ENCODE measurements at places on chromosomes 2 and 18. TPM values are rescaled to one million over a fixed set of nuclear protein-coding genes. Genes with fewer than 3 reads are reported as not detected.
A peak's percentile ranks its signal among the peaks of the same experiment; 100 is the strongest.

- DNase-seq: peak; percentile 36
These were observed 19.1 kb upstream of the SLC20A1 start for GRCh38 chr2:112626604-112627059.

- no peak for DNase-seq
These were observed 76.2 kb upstream of the EFEMP1 start for GRCh38 chr2:55999790-56000189.

- DNase-seq: no peak
These were observed 47.3 kb upstream of the ODC1 start for GRCh38 chr2:10495311-10495987.

DNA sequence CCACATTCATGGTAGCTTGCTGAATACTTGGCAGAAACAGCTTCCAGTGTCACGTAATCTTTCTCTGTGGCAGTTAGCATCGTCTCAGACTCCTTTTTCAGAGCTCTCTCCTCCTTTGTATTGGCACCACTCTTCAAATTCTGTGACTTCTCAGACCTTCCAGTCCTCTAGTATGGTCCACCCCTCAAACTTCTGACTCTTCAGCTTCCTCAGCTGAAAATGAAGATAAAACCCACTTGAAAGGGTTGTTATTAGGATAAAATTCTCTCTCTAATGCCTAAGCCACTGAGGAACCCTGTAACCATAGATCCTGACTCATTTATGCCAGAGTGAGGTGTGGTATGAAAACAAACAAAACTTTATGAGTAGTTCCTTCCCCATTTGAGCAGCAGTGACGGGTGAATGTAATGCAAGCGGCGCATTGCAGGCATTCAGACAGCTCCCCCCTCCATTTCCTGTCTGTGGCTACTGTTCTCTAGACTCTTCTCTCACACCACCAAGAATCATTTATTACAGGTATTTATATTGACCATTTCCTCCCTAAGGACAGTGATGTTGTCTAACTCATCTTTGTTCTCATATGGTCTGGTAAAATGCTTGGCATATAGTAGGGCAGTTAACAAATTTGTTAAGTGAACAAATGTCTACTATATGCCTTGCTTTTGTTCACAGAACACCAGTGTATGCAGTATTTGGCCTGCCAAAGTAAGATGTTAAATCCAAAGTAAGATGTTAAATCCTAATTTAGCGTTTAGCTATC lies 35.3 kb downstream of the GALNT1 start:
- DNase-seq: peak; percentile 79

- DNase-seq: no peak
These were observed 116.9 kb upstream of the FHL2 start for GRCh38 chr2:105515581-105516415.

DNA sequence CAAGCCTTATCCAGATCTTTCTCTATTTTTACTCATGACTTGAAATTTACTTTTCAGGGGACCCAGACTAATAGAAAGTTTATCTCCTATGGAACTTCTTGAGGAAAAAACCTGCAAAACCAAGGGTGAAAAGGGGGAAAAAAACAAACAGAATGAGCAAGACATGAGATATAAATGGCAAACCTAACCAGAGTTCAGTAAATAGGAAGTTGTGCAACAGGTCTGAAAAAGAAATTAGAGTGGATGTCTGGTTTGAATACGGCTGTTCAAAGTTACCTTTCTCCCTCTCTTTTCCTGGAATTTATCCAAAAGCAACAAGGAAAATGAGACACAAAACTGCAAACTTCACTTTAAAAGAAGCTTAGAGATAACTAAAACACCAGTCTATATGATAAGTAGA lies 78.8 kb upstream of the TGFA start:
- no peak for DNase-seq

GRCh38 chr2:207235621-207236020 lies 69.9 kb upstream of the KLF7 start:
- DNase-seq: no peak

DNA sequence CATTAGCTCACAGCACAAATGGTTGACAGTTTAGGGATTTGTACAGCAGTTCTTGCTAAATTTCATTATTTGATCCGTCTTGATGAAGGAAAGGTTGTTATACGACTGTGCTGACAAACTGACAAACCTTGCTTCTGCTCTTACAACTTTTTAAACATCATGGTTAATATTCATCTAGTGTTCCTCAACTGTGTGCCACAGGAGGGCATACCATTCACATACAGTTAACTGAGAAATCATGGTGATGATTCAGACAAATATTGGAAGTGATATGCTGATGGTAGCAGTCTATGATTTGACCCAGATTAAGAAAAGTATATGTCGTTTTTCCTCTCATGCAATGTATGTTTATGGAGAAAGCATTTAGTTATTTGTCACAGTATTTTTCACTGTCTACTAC lies 129.8 kb upstream of the FSIP2 start:
- no peak for DNase-seq

DNA sequence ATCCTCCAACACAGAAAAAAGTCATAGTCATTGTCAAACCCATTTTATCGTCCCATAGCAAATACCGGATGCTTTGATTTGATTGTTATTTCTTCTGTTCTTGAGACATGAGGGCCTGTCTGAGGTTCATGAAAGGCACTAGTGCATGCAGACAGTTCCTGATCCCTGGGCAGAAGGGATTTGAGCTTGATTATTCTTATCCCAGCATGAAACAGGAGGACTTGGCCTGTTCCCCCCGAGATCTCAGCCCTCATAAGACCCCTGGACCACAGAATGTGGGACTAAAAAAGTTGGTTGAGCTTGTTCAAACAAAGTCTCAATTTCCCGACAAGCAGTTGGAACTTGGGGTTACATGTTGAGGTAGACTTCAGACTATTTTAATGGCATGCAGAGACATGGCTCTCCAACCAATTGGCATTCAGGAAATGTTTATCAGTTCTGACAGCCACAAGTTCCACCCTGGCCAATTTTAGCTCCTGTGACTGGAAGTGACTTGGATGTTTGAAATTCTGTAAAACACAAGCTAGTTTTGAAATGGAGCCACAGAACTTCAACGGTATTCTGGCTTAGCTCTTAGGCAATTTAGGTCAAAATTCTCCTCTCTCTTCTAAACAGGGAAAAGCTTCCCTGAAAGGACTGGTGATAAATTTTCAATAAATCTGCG lies 366.9 kb upstream of the SLC14A2 start:
- no peak for DNase-seq

GRCh38 chr2:120105360-120105759 lies 92.5 kb downstream of the EPB41L5 start:
- no peak for DNase-seq

DNA sequence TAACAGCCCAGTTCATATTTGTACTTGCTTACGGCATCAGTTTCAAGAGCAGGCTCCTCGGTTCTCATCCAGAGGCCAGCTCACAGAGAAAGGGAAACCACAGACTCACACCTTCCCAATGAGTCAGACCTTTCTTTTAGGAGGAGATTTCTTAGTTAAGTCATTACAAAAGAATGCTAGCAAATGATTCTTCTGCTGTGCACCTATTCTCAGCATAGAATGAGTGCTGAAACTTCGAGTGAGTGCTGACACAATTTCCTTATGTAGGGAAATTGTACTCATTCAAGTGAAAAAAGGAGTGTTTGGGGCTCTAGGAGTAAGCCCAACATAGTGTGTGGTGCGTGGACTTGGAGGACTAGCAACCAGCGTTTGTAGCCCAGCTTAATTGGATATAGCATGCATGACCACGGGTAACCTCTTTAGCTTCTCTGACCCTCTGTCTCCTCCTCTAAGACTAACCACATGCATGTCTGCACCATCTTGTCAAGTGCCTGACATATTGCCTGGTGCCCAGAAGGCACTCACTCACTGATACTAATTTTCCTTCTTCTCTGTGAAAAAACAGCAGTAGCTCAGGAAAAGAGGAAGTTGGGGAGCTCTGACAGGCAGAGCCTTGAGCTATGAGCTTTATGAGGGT lies 87.0 kb downstream of the ALPK2 start:
- DNase-seq: peak; percentile 5

- no peak for DNase-seq
These were observed 56.0 kb upstream of the NFU1 start for GRCh38 chr2:69493268-69493667.

DNA sequence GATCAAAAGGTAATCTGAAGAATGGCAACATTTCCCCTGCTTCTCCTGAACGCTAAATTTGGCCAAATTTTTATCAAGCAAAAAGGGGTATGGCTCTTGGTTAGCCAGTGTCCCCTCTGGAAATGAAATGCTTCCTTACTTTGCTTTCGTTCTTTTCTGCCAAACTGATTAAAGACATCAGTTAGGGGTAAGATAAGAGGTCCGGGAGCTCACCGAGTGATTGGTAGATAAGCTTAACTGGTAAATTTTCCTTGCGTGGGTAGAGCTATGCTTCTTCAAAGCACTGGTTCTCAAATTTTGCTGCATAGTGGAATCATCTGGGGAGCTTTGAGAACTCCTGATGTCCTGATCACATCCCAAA lies 62.7 kb upstream of the MAPRE2 start:
- DNase-seq: no peak

DNA sequence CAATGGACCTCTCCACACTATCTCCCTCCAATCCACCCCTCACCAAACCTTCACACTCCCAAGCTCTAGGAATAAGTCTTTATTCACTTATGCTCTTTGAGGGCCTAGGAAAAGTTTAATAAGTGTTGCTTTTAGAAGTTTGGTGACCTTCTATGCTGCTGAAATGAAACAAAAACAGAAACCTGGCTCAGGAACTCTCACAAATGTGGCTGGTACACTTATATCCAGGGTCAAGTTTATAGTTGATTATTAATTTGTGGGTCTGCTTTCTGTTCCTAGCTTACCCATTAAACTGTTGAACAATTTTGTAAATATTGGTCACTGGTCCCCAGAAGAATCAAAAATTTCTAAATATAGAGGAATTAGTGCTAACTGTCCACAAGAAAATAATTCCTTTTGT lies 14.2 kb upstream of the ANKRD44 start:
- DNase-seq: no peak

DNA sequence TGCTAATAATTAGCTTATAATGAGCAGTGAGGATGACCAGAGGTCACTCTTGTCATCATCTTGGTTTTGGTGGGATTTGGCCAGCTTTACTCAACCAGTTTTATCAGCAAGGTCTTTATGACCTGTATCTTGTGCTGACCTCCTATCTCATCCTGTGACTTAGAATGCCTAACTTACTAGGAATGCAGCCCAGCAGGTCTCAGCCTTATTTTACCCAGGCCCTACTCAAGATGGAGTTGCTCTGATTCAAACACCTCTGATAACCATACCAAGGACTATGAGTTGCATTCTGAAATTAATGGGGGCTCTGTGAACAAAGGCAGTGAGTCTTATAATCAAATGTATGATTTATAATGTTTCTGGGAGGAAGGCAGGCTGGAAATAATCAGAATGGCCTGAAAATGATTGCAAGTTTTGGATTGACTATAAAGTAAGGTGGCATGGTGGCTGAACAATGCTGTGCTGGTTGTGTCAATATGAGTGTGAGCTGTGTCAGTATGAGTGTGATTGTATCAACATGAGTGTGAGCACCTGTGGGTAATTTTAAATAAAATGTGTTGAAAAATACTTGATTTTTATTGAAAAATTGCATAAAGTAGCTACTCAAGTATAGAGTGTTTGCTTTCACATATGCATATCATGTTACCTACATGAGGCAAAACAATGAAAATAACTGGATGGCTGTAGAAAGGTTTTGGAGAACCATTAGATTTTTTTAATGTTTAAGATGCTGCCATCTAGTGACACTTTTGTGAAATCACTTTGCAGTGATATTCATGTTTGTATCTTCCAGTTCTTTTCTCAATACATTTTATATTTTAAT lies 103.0 kb downstream of the KYNU start:
- DNase-seq: peak; percentile 7

DNA sequence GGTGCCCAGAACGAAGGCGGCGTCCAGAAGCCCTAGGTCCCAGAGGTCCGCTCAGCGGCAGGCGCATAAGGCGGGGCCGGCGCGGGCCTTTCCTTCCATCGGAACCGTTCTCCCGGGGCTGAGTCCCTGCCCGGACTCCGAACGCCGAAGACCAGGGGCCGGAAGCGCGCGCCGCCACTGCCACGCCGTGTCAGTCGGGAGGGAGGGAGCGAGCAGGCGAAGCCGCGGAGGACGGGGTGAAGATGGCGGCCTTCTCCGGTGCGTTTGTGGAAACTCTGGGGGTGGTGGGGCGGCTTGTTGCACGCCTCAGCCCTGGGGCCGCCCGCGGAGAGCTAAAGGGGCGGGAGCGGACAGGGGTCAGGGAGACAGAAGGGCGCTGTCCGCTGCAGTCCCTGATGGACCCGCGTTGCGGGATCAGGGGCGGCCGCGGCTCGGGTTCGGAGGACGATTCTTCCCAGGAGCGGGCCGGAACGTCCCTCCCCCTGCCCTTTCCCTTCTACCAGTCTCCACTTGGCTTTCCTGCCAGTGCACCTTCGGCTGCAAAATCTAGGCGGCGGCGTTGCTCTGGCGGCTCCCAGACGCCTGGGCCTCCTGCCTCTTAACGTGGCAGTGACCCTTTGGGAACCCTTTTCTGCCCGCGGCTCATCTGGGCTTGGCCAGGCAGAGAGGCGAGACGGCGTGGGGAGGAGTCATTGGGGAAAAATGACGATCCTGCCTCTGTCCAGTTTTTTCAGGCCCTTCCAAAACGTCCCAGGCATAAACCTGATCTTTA lies at the start of gene DDX1:
TSS of gene DDX1 (plus strand) at position 177 of the 772 bp plus-strand sequence. CDS start at position 243, 66 bp downstream.
- DNase-seq: peak; percentile 44

DNA sequence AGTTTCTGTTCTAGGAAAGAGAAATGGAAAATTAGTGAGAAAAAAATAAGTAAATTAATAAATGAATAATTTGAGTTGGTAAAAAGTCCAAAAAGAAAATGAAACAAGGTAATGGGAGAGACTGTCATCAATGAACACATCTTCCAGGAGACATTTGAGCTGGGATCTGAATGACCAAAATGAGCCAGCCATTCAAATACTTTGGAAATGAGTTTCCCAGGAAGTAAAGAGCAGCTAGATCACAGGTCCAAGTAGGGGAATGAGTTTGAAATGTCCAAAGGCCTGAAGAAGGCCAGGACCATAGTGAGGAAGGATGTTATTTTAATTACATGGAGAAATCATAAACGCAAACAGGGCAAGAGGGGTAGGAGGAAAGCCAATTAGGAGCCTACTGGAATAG lies 6.6 kb upstream of the DNAH7 start:
- DNase-seq: no peak

DNA sequence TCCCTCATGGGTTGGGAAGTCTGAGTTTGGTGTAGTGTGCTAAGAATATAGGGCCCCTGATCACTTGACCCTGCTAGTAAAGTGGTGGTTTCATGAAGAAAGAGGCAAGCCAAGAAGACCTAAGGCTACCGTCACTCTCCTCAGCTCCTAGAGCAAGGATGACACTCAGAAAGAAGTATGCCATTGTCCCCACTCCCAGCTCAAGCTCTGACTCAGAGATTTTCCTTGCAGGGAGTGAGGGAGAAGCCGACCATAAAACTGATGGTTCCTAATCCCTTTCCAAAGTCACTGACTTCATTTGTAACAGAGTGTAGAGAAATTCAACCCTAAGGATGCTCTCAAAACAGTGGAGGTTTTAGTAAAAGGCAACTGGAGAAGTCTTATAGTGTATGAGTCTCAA lies 80.9 kb downstream of the ICA1L start:
- DNase-seq: no peak

The ASAP2 gene
- 44.0 TPM for total RNA-seq

The RAMP1 gene
- not detected for total RNA-seq

The SIGLEC15 gene
- 0.13 TPM for total RNA-seq

The SLC40A1 gene
- 15.6 TPM for total RNA-seq

The CHRNA1 gene
- total RNA-seq: 0.11 TPM

The TPRKB gene
- 53.9 TPM for total RNA-seq

Measured in pulmonary artery endothelial cell (primary cell).